Activated CD4-positive, alpha-beta T cell treated with anti-CD3 and anti-CD28 coated beads for 48 hours (primary cell): ENCODE measurements at places on chromosomes 7 and 10.
A peak's percentile ranks its signal among the peaks of the same experiment; 100 is the strongest.

DNA sequence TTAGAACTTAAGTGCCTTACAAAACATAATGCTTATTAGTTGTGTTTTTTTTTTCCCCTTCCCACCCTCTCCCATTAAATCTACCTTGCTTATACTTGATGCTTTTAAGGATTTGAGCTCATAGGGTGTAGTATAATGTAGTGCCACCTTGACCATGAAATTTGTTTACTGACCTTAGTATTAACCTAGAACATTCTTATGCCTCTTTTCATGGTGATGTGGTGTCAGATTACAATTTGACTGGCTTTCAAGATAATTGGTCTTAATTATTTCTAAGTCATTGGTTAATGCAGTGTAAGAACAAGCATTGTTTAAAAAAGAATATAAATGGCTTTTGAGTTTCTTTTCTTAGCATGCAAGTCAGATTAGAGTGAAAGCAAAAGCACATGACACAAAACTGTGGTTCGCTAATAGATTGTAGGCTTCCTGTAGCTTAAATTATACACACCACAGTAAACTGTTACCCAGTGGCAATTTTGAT, 61.8 kb downstream of the ADD3 start:
- DNase-seq, result no peak

DNA sequence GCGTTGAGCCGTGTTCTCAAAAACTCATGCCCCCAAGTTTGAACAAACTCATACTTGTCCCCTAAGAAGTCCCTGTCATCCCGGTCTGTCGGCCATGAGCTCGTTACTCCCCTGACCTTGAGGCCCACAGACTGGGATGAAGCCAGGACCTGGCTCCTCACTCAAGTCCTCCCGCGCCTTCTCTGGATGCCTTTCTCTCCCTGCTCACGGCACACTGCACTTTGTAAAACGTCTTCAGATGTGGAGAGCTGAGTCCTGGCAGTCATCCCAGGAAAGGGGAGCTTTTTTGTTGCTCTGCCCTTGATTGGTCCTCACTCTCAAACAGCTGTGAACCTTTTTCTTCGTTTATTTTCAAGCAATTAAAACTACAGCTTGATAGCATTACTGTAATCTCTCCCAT, 110.8 kb downstream of the JAZF1 start:
- no peak for DNase-seq

- DNase-seq, result no peak
Measured at GRCh38 chr7:36306222-36306621, 83.4 kb upstream of the ANLN start.

DNA sequence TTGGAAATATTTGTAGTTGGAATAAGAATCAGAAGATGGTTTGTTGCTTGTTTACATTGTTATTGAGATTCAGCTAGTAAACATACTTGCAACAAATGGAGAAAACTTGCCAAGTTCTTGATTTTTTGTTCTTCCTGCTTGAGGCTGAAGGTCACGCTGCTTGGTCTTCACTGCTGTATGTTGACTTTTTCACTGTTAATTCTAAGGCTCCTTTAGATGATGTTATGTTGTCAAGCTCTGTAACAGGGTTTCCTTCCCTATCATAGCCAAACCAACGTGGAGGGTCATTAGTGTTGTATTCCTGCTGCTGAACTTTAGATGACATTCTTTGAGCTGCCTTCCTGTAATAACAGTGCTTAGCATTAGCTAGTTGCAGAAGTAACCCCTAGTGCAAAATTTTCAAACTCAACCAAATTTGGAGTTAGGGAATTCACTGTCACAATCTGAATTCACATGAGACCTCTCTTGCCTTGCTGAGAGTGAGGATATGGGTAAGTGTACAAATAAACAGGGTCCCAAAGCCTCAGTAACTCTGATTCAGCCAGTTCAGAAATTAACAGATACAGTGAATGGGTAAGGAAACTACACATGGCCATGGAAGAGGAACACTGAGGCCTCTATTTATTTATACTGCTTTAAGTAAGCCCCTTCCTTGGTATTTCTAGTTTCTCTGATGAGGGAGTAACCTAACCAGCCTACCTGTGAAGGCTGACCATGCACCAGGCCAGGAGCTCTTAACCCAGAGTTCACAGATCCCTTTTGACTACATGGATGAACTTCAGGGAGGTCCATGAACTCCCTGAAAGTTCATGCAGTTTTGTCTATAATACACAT, 64.6 kb downstream of the FAM185A start:
- DNase-seq, result no peak

DNA sequence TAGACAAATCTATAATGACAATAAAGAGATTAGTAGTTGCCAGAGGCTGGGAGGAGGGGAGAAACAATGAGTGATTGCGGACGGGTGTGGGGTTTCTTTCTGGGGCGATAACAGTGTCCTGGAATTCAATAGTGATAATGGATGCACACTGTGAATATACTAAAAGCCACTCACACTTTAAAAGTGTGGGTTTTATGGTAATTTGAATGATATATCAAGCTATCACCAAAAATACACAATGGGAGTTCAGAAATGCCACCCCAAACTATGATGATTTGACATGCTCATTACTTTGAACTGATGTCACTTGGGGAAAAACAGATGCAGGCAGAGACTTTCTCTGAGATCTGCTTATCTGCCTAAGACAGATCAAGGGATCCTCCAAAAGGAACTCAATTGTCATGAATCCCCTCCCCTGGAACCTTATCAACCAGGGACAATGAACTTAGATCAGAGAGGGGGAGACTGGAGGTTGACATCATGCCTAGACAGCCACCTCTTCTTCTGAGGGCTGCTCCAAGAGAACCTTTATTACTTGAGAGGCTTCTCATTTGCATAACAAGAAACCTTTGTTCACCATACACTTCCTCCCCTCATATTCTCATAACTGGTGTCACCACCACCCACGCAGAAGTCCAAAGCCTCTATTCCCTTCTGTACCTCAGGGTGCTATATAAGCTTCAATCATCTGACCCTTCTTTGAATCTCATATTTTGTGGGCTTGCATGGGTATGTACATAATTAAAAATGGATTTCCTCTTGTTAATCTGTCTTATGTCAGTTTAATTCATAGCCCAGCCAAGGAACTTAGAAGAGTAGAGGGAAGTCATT, 14.8 kb upstream of the ZC3HAV1 start:
- DNase-seq, result peak; percentile 53

GRCh38 chr10:74968667-74969061, 142.3 kb downstream of the KAT6B start:
- no peak for DNase-seq

DNA sequence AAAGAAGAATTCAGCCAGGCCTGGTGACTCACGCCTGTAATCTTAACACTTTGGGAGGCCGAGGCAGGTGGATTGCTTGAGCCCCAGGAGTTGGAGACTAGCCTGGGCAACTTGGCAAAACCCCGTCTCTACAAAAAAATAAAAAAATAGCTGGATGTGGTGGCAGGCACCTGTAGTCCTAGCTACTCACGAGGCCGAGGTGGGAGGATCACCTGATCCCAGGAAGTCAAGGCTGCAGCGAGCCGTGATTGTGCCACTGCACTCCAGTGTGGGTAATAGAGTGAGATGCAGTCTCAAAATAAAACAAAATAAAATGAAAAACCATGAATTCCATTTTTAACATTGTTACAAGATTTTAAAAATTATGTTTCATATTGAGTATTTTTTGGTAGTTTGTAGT, 988.9 kb upstream of the ZNF722 start:
- no peak for DNase-seq

DNA sequence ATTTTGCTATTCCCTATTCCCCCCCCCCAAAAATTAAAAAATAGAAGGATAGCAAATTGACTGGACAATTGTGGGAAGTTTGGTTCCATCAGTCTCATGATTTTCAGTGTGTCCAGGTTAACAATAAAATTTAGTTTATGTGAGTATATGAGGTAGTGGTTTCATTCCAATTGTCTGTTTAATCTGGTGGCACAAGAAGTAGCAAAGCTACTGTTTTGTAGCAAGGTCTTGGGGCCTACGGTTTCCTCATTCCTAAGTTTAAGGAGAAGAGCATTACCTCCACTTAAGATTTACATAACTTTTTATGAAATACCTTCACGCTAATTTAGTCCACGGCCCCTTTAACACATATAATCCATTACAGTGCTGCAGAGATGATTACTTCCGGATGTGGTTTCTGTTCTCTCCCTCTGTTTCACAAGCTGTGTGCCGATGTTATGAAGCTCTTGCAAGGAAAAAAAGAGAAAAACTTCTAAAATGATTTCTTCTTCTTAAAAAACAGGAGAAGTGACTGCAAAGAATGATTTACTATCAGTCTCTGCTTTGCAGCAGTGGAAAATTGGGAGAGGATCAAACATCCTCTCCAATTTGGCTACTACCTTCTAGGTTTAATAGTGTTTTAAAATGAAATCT, 32.7 kb upstream of the NPVF start:
- DNase-seq, result no peak

DNA sequence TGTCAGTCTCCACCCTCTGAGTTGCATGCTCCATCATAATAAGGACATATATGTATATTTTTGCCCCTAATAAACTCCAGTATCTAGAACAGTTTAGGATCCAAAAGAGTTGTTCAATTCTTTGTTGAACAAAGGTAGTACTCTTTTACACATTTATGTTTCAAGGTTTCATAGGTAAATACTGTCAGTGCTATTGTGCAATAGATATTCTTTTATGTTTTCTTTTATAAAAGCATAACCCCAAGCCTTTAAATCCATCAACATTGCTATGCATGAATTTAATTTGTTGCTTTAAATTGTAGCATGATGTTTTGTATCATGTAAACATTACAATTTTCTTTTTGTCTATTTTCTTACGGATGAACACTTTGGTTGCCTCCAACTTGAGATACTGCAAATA, 469.7 kb upstream of the COBL start:
- no peak for DNase-seq

DNA sequence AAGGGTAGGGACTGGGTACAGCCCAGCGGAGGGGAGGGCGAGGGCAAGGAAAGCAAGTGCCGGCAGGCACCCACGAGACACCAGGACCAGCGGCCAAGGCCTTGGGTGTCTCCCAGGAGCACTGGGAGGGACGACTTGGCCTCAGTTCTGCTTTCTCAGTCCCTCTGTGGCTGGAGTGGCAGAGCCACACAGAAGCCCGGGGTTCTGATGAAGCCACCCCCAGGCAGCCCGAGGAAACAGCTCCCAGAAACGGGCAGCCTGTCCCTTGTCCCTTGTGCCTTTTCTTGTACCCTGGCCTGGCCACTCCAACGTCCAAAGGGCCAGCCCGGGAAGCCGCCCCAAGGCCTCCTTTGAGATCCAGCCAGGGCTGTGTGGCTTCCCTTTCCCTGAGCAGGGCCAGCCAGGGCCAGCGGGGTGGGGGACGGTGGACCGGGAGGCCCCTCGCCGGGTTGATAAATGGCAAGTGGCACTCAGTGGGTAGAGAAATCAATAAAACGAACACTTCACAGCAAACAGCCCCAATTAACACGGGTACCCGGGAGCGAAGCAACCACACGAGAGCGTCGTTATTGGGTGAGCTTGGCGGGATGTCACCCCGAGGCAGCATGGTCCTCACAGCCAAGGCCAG, 69.8 kb upstream of the GNA12 start:
- no peak for DNase-seq

DNA sequence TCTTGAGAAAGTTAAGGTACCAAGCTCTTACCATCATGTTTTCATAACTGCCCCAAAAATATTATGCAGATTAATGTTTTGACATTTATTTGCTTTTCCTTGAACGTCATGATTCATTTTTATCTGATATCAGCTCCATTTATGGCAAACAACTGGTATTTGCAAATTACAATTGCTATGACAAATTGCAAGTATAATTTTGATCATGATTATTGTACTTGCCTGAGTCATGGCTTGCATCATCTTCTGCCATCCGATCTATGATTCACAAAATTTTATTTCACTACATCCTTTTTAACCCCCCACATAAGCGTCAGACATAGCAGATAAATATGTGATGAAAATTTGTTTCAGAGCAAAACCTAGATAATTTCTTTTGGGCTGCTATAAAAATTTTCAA, 155.0 kb downstream of the STK31 start:
- DNase-seq, result no peak

DNA sequence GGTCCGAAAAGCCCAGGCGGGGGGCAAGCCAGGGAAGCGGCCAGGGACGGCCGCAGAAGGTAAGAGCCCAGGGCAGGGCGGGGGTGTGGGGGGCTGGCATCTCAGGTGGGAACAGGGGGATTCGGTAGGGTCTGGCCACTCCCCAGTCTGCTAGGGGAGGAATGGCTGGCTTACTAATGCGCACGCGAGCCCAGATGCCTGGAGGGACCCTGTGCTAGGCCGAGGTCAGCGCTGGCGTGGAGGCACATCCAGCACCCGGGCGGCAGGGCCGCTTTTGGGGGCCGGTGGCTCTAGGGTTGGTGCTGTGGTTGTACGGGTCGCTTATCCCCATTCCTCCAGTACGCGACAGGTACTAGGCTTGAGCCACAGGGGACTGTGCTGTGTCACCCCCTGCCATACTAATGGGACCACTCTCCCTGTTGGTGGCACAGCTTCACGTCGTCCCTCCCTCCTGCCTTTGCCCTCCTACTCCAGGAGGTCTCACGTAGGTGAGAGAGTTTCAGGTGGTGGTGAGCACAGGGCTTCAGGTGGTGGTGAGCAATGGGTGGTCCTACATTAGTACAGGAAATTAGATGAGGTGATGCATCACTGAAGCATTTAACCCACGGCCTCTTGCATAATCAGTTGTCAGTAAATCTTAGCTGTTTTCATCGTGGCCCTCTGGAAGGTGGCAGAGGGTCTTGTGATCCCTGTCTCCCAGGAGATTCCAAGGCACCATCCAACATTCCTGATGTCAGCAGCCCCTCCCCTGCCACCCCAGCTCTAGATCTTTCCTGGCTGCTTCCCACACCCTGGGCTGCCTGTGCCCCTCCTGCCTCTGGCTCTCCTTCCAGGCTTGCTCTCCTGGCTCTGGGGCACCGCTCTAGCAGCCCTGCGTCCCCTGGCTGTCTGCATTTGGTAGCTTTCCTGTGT, 971 bp downstream of the AEBP1 start:
- no peak for DNase-seq

- DNase-seq, result no peak
Measured at GRCh38 chr10:101588879-101589278, 758 bp downstream of the DPCD start.

DNA sequence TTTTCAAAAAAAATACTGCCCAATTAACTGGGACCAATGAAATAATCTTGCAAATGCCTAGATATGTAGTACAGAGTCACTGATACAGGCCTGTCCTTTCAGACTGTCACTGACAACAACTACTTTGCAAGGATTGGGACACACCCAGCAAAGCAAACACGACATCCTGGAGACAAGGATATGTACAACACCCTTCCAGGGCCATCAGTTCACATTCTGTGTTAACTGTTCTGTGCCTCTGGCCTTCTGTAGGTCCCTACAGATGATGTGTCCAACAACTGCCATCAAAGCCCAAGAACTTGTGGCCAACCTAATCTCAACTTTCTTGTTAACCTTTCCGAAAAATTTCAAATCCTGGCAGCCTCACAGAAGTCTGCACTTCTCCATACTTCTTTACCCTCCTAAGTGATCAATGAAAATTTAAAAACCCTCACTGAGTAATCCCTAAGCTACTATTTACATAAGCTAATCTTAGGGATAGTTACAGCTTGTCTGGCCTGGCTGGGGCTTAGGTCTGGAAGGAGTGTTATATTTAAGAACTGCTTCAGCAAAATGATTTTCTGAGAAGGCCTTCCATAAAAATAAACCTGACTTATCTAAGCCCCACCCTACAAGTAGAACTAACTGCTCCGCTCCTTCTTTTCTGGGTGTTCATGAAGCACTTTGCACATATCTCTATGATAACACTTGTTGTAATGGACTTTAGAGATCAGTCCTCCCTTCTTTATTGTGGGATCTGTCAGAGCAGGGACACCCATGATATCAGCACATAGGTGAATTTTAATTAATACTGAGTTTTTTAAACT, 21.0 kb downstream of the COBL start:
- no peak for DNase-seq

- no peak for DNase-seq
Measured at GRCh38 chr7:21326241-21326640, 101.6 kb upstream of the SP4 start.

GRCh38 chr7:44981035-44981706, 2.4 kb upstream of the MYO1G start:
- DNase-seq, result peak; percentile 69
